ENCODE measurements at places on chromosomes 1 and 21.

- DNase-seq = no peak
Observed at GRCh38 chr1:223645903-223646302, 19.6 kb downstream of the CAPN8 start.

- DNase-seq = no peak
Observed at GRCh38 chr21:28884481-28884880, 108.2 kb downstream of the LTN1 start.

- DNase-seq = no peak
Observed at GRCh38 chr1:229186373-229187056, 84.4 kb upstream of the RAB4A start.

DNA sequence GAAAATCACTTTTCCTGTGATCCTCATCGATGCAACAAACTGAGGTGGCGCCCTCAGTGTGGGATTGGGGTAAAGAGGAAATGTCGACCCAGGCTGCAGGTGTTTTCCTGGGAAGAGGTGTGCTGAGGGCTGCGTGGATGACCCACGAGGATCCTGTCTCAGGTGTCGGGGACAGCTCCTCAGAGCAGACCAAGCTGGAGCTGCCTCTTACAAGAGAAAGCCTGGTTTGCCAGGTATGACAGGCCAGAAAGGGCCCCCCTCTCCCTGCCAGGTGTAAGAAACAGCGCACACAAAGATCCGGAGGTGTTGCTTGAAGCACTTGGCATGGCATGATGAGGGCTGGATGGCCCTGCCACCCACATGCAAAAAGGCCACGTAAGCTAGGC is 12.6 kb downstream of the FHAD1 start:
- DNase-seq = no peak

DNA sequence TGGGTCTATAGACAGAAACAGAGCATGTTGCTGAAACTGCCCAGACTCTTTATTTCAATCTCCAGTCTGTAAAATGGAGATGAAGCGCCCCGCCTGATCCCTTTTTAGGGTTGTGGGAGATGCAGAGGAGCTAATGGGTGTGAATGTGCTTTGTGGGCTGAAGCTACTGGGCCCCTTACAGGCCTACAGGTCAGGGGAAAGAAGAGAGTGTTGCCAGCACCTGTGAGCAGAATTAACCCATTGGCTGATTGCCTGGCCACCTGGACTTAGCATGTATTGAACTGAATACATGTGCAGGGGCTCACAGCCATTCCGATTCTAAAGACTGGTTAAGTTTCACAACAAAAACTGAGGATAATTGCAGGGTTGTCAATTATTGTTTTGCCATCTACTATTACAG is 13.9 kb upstream of the ATF3 start:
- no peak for DNase-seq

- no peak for DNase-seq
Observed at GRCh38 chr1:185049670-185050069, 4.3 kb downstream of the RNF2 start.

- DNase-seq = no peak
Observed at GRCh38 chr1:47215713-47216112, 16.3 kb downstream of the TAL1 start.

DNA sequence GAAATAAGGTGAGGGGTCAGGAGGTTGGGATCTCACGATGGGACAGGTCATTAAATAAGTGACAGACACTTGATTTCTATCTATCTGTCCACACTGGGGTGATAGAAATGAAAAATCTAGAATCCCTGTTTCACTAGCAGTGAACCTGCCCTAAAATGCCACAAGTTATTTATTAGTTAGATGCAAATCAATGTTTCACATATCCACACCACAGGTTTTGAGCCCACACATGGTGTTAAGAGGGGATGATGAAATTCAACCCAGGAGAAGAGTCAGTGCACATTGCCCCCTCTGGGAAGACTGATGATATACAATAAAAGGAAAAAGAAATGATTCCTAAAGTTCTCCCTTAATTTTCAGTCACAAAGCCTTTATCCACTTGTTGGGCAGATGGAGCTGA is 10.1 kb upstream of the NTPCR start:
- DNase-seq = no peak

GRCh38 chr1:177854951-177855350 is 114.9 kb downstream of the SEC16B start:
- no peak for DNase-seq
